ENCODE measurements at places on chromosomes 7 and 10.

- DNase-seq, result no peak
These were observed 41.2 kb downstream of the FGFR2 start for GRCh38 chr10:121556918-121557573.

GRCh38 chr10:23174074-23174976 is 17.8 kb upstream of the PTF1A start:
- no peak for DNase-seq

DNA sequence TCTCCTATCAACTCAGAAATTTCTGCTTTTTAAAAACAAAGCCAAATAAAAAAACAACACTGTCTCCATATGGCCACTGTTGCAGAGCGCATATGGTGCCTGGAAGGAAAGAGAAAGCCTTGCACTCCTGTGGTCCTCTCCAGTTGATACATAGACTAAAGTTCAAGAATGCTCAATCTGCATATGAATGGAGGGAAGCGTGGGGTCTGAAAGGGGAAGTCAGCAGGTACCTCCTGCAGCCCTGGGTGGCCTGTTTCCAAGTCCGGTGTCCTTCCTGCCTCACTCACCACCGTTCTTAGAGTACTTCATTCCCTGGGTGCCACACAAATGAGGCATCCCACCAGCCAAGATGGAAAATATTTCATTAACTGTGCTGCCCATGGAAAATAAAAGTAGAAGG is 138.3 kb upstream of the PALS2 start:
- DNase-seq, result no peak

GRCh38 chr7:131586259-131586658 is 29.8 kb upstream of the PODXL start:
- no peak for DNase-seq

GRCh38 chr7:63067897-63068585 is 930.6 kb upstream of the ZNF722 start:
- DNase-seq, result no peak

DNA sequence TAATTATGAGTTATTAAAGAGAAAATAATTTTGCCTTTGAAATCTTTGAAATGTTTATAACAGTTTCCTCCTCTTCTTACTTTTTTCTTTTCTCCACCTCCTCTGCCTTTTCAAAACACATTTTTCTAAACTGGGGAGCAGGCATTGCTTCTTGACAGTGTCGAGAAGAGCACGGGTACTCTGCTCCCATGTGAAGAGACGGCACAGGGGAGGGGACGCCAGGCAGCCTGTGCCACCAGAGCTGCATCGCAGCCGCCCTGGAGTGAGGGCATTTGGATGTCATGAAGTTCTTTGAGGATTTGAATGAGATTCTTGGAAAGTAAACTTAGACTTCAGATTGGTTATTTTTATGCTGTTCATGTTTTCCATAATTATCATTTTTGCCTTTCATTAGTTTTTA is 149.7 kb downstream of the ACTR3B start:
- DNase-seq, result no peak

GRCh38 chr7:100127866-100128636 is 1.3 kb downstream of the MBLAC1 start:
- no peak for DNase-seq

- DNase-seq, result no peak
These were observed 105.1 kb upstream of the GPR26 start for GRCh38 chr10:123561141-123561440.

DNA sequence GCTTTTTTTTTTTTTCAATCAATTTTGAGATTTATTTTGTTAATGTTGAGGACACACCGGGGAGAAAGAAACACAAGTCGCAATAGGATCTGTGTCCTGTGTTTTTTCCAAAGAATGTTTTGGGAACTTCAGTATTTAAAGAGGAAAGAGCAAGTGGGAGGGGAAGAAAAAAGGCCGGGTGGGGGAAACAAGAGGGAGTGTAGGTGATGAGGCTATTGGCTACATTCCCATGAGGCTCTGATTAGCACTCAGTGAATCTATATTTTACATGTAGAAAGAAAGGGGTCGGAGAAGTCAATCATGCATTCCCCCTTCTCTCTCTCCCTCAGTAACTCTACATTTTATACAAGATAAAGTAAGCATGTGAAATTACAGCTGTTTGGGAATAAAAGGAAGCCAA is 4.1 kb downstream of the ZNF680 start:
- DNase-seq, result no peak

DNA sequence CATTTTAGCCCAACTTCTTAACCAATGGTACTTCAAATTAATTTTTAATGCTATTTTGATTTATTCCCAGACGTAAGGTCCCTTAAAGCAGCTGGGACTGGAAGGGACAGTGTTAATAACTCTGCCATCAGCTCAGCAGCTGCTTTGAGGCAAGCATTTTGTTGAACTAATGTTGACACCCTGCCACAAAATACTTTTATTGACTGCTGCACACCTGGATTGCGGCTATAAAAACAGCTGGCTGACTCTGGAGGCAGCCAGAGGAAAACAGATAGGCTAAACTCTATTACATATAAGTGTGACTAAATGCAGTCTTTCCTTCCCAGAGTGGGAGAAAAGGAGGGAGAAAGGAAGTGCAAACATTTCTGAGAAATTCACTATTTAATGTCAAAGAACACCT is 77.6 kb downstream of the ETV1 start:
- DNase-seq, result no peak

DNA sequence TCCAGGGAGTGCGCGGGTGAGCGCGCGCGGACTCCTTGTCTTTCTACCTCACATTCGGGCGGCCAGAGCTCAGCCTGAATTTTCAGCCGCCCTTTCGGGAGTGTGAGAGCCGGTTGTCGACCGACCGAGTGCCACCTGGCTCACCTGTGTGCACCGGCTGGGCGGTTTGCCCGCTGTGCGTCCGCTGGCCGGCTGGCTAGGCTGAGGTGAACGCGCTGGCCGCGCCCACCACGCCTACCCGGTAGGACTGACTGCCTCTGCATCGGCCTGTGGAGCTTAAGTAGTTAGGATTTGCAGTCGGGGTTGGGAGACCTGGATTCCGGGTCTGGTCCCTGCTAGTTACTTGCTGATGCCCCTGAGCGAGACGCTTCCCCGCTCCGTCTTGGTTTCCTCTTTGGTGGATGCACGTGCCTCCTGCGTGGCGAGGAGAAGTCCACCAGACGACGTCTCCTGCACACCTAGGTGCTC is 553 bp downstream of the TSPAN15 start:
- DNase-seq, result no peak

DNA sequence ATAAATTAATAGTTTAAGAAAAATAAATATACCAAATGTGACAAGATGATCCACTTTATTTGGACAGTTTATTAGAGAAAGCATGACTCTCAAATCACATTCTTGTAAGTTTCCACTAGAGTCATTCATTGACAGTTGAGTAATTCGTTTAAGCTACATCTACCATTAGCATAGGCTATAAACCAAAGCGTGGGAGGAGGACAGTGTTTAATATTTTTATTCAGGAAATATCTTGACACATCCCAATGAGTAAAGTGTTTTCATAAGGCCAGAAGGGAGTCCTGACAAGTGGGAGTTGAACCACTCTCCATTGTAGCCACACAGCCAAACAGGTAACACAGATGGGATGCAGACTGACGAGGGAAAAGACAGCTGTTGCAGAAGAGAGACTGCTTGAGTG is 386.5 kb upstream of the SEMA3D start:
- DNase-seq, result no peak

GRCh38 chr10:62769574-62770242 is 34.8 kb upstream of the ADO start:
- DNase-seq, result no peak

- DNase-seq, result no peak
These were observed 380.7 kb downstream of the DNAJB6 start for GRCh38 chr7:157717211-157718174.

DNA sequence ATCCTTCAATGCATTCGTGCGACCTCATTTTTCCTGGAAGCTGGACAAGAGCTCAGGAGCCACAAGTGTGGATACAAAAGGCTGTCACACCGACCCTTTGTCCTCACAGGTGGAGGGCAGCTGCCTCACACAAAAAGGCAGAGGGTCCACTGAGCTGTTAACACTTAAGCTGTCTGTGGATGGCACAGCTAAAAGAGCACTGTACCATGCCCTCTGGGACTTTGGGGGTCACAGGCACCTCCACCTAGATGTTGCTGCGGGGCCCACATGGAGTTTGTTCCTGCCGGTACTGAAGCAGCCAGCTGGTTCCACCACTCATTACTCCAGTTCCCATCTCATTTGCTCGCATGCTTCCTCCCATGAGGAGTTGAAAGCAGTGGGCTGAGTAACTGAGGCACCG is 57.0 kb downstream of the STRA8 start:
- no peak for DNase-seq

DNA sequence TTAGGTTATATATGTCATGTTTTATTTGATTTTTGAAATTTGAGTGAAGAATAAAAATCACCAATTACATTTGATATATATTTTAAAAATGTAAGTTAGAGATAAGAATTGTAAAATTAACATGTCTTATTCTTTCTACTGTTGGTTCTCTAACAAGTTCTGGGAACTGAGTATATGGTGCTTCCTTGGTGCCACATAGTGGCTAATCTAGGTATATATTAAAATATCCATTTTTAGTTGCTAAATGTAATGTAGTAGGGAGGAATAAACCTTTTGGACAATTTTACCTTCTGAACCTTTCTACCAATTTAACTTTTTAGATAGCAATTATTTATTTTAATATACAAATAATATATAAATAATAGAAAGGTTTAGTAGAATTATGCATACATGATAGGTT is 17.5 kb downstream of the CFAP69 start:
- no peak for DNase-seq

GRCh38 chr10:101158459-101159058 is 27.5 kb downstream of the TLX1 start:
- no peak for DNase-seq

- DNase-seq, result no peak
These were observed 188.9 kb upstream of the KMT2E start for GRCh38 chr7:104825099-104825498.

DNA sequence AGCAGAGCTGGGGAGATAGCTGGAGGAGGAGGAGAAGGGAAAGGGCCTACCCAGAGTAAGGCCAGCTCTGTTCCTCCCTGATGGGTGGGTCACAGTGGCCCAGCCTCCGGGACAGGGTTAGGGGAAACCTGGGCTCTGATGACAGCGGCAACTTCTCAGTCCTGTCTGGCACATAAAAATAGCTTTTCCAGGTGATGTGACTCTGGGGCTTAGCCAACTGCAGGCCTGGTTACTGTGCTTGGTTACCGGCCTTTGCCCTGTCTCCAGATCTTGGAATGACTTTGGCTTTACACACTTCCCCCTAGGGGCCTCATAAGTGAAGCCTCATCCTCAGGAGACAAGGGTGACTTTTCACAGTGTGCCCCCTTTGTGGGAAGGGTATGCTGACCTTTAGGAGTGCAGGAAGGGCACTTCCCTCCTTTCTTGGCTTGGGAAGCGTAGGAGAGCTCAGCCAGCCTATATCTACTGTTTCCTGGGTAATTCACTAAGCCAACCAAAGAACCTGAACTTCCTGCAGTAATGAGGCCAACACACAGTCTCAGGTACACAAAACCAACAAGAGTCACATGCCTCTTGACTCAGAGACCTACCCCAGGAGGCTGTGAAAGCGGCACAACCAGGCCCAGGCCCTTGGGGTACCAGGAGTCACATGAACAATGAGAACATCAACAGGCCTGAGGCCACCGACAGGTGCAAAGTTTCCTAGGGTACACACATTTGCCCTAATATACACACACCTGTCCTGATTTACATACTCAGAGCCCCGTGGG is 11.7 kb upstream of the HILPDA start:
- DNase-seq, result peak; percentile 30

DNA sequence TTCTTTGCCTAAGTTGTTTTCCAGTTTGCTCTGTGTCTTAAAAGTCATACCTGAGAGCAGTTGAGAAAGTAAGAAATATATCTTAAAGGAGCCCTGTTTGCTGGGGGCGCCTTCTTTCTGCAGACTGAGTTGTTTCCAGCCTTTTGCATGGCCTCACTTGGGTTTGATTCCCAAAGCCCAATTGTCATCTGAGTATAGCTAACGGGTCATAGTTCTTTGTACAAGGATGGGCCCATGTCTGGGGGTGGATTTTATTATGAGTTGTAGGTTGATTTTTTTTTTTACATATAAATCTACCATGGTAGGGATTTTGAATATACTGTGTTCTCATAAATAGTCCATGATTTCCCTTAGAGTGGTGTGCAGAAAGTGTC is 318.7 kb upstream of the LRGUK start:
- DNase-seq, result no peak

- no peak for DNase-seq
These were observed 166.3 kb upstream of the TMEM196 start for GRCh38 chr7:19939746-19940145.

DNA sequence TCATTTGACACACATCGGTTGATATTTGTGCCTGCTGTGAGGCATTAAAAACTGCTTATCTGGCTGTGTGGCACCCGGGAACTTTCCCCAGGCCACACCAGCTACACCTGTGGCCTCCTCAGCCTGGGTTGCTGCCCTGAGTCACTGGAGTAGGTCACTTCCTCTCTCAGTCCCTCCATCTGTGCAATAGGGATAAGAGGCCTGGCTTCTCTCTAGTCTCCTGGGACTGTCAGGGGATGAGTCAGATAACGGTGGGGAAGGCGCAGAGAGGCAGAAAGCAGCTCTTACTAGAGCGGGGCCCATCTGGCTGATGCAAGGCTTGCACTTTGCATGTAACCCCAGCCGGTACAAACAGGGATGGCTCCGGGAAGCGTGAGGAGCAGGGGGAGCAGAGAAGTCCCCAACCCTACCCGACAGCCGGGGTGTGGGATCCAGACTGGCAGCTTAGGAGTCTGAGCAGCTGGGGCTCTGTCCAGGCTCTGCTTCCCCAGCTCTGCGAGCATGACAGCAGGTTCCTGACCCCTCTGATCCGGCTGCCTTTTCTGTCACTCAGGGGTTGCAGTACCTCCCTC is 34.0 kb downstream of the DNAJB12 start:
- peak; percentile 83 for DNase-seq

DNA sequence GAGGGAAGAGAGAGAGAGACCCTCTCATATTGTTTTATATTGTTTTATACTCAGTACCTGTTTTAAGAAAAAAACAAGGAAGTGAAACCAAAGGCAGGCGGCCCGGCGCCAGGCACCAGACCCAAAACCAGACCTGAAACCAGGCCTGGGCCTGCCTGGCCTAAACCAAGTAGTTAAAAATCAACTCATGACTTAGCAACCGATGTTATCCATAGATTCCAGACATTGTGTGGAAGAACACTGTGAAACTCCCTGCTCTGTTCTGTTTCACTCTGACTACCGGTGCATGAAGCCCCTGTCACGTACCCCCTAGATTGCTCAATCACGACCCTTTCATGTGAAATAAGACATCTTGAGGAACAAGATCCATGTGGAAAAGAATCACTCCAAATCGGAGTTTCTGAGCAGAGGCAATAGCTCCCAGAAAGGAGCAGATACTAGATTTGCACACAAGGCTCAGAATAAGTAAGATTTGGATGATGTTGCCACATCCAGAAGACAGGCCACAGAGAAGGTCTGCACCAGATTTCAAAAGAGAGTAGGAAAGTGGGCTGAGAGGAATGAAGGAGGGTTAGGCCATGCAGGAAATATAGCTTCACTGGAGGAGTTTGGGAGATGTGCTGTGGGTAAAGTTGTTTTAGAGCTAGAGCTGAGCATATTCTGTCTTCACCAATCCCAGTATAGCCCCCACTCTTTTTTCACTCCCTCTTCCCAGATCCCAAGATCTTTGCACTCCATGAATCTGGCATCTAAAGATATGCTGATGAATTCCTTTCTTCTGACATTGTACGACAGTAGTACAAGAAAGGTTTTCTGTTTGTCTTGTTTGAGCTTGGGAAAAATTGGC is 8.8 kb upstream of the ZNF248 start:
- DNase-seq, result no peak

- no peak for DNase-seq
These were observed 111.8 kb upstream of the ANKRD1 start for GRCh38 chr10:91032611-91033206.

GRCh38 chr7:27188386-27189294 is 3.6 kb upstream of the HOXA11 start:
- DNase-seq, result no peak

GRCh38 chr7:34064519-34065158 is 159.3 kb downstream of the BMPER start:
- DNase-seq, result no peak

Data from NK-92 treated with Interleukin-12 subunit alpha and Interleukin-12 subunit beta, amount 100 ng/mL, for 24 hours (cell line).